ENCODE measurements at places on chromosomes 6 and 20.

DNA sequence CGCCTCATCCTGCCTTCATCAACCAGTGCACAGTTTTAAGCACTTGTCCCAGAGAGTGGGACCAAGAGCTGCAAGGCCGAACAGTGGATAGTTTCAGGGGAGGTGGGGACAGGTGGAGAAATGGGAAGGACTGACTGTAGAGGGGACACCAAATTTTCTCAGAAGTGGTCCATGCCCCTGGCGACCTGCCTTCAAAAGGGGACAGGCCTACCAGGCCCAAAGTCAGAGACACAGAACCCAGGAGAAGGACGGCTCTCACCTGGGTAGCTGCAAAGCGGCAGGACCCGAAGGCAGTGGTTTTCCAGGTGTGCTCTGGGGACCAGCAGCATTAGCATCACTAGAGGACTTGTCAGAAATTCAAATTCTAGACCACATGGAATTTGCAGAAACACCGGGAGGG, 5.8 kb downstream of the TFEB start:
- no peak for DNase-seq

DNA sequence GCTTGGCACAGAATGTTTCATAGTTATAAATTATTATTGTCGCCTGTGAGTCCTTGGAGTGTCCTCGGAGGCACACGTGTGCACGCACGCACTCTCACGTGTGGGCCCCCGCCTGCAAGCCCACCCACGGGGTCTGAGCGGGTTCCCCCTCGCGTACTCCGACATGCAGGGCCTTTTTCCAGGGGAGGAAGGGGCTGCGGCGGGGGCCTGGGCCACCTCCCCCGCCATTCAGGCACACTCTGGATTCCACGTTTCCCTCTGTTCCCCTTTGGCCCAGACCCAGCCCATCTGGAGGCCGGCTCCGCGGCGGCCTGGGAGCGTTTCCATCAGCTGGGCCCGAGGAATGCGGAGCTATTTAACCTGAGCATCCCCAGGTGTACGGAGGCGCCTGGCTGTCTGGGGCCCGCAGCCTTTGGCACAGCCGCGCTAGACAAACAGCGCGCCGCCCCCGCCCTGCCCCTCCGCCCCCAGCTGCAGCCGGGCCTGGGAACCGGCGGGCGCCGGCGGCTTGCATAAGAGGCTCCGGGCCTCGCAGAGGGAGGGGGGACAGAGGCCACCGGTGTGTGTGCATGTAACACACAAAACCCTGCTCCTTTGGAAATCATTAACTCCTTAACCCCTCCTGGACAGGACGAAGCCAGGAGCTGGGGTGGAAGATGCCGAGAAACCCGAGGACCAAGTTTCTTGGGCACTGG, 3.3 kb downstream of the ID1 start:
- no peak for DNase-seq

DNA sequence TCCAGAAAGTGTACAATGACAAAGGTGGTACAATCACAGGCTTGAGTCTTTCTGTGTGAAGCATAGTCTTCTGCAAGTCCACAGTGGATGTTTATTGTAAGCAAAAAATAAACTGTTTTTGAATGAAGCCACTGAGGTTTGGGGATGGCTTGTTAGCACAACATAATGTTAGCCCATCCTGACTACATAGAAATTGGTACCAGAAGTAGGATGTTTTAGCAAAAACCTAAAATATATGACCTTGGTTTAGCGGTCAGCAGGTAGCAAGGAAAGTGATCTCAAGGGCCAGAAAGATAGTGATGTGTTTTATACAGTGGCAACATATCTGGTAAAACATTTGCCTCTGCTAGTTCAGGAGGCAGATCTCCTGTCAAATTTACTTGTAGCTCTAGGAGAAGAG, 15.8 kb downstream of the PLAGL1 start:
- DNase-seq: no peak

- DNase-seq: no peak
Observed at GRCh38 chr20:56274156-56274555, 25.6 kb downstream of the MC3R start.

GRCh38 chr6:40669343-40669742, 82.2 kb upstream of the LRFN2 start:
- DNase-seq: no peak

DNA sequence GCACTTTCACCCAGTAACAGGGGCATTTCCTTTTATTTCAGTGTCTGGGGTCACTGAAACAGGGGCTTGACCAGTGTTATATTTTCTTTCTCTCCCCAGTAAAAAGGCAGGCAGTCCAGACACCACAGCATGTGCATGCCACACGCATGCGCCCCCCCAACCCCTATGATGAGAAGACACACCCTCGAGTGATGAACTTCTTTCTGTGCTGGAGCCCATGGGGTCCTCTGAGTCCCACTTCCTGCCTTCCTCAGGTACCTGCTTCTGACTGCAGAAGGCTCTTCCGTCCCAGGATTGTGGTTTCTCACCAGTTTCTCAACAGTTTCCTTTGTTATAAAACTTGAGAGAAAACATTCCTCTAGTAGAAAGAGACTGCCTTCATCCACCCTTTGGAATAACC, 45.7 kb upstream of the TMEM181 start:
- DNase-seq: no peak

DNA sequence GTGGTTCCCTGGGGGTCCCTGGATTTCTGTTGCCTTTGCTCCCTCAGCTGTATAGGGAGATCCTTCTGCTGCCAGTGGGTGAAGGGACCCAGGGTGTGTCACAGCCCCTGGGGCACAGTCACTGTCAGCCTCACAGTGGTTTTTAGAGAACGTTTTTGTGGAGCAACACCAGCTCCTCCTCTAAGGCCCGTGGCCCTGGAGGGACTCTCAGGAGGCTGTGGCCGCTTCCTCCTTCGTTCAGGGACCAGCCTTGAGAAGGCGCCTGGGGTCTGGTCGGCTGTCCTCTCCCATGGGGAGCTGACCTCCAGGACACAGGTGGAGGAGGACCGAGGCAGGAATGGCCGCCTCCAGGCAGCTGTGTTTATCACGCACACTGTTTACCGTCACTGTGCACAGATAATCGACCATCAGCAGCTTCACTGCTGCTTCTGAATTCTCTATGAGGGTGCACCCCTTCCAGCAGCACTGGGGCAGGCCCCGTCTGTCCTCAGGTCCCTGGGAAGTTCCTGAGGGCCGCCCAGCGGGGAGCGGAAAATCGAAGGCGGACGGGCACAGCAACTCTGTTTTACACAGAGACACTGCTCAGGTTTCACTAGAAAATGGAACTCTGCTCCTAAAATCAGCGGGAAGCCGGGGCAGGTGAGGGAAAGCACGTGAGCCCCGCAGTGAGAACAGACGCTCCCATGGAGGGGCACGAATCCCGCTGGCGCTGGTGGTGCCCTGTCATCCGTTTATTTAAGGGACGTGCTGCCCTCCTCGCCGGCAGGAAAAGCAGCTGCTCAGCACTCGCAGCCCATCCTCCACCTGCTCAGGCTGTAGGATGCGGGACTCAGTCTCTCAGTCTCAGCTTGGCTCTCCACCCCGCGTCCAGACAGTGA, 10.4 kb upstream of the FRMD1 start:
- DNase-seq: no peak

DNA sequence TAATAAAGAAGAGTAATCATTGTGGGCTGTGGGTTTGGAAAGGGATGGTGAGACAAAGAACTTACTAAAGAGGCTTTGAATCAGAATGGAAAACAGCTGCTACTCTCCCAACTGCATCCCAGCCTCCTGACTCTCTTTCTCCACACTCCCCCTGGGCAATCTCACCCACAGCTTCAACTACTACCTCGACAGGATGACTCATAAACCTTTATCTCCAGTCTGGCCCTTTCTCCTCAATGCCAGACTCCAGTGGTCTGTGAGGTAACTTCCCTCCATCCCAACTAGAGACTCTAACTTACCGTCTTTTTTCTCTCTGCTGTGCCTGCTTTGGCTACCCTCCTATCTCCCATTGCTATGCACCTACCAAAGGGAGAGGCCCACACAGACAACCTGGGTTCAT, 135.3 kb upstream of the RREB1 start:
- DNase-seq: no peak

DNA sequence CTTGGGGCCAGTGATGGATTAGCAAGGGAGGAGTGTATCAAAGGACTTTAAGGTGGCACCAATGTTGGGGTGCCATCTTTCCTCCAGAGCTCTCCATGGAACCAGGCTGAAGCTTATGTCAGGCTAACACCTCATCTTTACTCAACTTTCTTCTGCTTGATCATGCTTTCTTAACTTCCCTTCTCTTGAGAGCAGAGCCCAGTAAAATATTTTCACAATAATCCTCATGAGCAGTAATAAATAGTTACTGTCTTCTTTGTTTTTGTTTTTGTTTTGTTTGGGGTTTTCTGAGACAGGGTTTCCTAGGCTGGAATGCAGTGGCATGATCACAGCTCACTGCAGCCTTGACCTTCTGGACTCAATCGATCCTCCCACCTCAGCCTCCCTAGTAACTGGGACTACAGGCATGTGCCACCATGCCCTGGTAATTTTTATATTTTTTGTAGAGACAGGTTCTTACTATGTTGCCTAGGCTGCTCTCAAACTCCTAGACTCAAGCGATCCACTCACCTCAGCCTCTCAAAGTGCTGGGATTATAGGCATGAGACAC, 127.9 kb upstream of the TOP1 start:
- no peak for DNase-seq

GRCh38 chr6:30752157-30752927, 8.0 kb upstream of the IER3 start:
- no peak for DNase-seq

DNA sequence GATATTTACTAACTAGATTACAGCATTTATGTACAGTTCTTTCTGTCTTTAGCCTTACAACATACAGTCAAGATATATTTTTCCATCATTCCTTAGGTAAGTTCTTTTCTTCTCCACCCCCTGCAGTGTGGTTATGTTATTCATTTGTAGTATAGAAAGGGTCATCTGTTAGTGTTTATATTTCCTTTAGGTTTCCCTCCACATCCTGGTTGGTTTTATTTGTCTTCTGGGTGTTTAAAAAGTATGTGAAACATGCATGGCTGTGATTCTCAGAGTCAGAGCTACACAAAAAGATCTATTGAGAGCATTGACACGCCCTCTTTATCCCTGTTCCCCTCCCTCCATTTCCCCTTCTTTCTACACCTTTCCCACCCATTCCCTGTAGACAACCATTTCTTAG, 20.1 kb downstream of the DHX35 start:
- no peak for DNase-seq

DNA sequence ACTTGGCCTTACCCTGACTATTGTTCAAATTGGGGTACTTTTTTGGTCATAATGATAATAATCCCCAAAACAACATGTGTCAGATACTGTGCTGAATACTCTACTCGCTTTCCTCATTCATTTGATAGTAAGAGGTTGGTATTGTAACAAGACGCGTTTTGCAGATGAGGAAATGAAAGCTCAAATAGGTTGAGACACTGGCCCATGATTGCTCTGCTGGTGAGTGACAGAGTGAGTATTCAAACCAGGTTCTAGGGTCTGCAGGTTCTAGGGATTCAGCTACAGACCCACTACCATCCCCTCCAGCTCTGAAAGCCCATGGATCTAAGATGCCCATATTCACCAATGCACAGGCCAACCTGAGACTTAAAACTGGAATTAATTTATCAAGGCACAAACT, 1.3 kb upstream of the ENPP4 start:
- DNase-seq: no peak

DNA sequence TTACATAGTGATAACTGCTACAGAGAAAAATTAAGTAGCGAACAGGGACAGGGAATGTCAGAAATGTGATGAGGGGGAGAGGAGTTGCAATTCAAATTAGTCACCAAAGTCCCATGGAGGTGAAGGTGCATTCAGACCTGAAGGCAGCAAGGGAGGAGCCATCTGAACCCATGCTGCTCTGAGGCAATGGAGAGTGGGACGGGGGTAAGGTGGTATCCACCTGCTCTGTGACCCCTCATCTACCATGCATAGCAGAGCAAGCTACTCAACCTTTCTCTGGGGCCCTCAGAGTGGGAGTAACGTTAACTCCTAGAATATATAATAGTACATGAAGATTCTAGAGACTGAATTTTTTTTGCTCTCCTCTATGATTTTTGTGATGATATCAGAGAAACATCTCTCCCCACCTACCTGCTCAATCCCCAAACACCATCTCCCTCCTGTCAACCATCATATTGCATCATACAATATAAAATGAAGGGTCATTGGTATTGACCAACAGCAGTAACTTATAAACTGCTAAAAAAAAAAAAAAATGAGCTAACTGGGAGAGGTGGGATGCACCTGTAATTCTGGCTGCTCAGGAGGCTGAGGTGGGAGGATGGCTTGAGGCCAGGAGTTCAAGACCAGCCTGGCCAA, 16.6 kb upstream of the SCML4 start:
- no peak for DNase-seq

- DNase-seq: no peak
Observed at GRCh38 chr20:25364180-25364788, 26.4 kb downstream of the ABHD12 start.

GRCh38 chr20:63401384-63402110, 40.4 kb upstream of the CHRNA4 start:
- DNase-seq: no peak

GRCh38 chr6:38676974-38677544, 25.9 kb downstream of the GLO1 start:
- no peak for DNase-seq

DNA sequence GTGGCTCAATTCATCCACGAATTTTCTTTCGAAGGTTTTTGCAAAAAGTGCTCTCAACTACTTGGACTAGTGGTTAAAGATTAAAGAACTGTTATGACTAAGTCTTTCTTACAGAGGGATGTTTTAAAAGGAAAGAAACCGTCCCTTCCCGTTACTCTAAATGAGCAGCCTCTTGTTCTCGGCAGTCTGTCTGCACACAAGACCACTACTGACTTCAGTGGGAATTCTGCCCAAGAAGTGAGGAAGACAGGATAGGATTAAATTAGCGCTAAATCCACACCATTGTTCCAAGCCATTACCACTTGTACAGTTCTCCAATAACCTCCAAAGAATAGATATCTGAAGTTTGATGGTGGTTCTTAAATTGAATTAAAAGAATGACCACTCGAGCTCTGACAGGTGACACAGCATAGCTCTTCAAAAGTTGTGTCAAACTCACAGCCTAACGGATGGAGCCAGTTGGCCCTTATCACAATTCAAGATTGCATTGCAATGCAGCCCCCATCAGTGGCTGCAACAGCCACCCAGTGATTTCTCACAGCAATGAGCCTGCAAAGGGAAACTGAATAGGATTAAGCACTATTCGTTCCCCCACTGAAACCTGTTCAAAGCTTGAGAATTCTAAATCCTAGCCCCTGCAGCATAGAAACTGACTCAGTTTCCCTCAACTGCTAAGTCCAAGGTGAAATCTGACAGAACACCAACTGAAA, 1.8 kb downstream of the EPB41L2 start:
- DNase-seq: no peak

GRCh38 chr20:56676679-56677078, 47.6 kb downstream of the TFAP2C start:
- no peak for DNase-seq

GRCh38 chr20:44357555-44358125, 2.1 kb downstream of the HNF4A start:
- no peak for DNase-seq

GRCh38 chr20:37346535-37347346, 801 bp downstream of the SRC start:
- DNase-seq: no peak

DNA sequence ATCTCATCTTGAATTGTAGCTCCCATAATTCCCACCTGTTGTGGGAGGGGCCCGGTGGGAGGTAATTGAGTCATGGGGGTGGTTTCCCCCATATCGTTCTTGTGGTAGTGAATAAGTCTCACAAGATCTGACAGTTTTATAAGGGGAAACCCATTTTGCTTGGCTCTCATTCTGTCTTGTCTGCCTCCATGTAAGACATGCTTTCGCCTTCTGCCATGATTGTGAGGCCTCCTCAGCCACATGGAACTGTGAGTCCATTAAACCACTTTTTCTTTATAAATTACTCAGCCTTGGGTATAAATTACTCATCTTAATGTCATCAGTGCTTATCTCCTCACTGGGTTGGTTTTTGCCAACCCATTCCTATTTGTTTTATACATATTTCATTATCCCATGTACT, 142.0 kb upstream of the GMDS start:
- no peak for DNase-seq
